ENCODE measurements at places on chromosomes 16 and 17.
A peak's percentile ranks its signal among the peaks of the same experiment; 100 is the strongest.

DNA sequence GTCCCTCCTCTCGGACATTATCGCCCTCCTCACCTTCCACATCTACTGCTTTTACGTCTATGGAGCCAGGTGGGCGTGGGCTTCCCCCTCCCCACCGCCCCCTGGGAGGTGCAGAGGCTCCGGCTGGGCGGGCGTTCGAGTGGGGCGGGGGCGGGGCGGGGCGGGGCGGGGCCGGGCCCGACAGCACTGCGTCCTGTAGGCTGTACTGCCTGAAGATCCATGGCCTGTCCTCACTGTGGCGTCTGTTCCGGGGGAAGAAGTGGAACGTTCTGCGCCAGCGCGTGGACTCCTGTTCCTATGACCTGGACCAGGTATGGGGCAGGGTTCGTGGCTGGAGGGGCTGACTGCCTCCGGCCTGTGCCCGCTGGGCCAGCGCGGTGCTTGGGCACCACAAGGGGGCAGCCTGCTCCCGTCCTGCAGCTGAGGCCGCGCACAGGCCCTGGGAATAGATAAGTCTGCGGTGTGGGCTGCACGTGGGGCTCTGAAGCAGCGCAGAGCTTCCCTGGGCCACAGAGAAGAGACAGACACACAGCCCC is 9.2 kb downstream of the PIGQ start:
- DNase-seq: peak; percentile 87

DNA sequence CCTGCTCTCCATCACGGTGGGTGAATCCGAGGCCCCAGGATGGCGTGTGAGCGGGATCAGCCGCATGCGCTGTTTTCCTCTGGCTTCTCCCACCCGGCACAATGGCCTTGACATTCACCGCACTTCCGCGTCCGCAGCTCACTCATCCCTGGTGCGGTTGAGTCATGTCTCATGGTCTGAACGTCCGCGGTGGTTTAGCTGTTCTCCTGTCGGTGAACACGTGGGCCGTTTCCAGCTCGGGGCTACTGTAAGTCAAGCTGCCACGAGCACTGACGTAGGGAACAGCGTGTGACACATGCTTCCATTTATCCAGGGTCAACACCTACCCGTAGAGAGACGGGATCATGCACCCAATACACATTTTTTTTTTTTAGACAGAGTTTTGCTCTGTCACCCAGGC is 15.3 kb upstream of the CACNA1H start:
- DNase-seq: no peak

- DNase-seq: no peak
Observed at GRCh38 chr17:50889528-50890118, 23.5 kb upstream of the TOB1 start.

DNA sequence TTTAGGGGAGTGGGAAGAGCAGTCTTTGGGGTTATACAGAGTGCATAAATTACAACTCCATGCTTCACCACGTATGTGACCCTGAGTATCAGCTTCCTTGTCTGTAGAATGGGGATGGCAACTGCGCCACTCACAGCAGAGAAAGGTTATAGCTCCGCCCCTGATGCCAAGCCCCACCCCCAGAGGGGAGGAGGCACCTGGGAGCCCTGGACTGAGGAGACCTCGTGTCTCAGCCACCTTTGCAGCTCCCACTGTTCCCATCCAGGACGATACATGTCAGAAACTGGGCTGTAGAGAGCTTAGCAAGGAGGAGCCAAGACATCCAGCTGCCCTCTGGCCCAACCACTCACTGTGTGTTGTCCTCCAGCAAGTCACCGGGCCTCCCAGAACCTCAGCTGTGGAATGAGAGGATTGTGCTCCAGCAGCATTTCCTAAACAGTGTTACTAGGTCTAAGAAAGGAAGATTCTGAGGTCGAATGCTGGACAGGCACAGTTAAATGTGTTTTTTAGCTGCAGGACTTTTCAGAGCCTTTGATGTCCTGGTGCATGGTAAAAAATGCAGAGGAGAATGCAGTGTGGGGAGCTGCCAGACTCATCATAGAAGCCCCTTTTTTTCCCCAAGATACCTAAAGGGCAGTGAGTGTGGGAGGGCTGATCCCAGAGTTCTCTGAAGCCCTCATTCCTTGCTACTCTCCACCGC is 49.4 kb downstream of the BEAN1 start:
- DNase-seq: peak; percentile 26

All from GM12865 (cell line).